Tibial nerve (tissue), 4 donors: ENCODE measurements at places on chromosomes 6 and 20.

DNA sequence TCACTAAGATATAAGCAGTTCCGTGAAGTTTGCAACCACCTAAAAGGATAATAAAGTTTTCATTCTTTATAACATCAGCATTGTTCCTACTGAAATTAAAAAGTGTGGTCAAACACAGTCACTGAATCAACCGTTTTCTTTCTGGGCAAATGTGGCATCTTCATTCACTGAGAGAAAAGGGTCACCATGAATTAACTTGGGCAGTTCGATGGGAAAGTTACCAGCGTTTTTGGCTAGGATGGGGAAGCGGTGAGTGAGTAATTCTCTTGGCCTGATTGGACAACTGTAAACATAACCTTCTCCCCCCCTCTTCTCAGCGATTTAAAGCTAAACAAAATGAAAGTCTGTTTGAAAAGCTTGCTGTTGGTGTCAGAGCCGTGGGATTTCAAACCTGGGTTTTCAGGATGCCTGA lies 181.8 kb downstream of the SASH1 start:
- no peak for DNase-seq

- DNase-seq: no peak
Observed at GRCh38 chr6:118739696-118740353, 88.4 kb upstream of the CEP85L start.

GRCh38 chr20:57200882-57201695 lies 65.4 kb downstream of the BMP7 start:
- no peak for DNase-seq

- DNase-seq: no peak
Observed at GRCh38 chr20:57503035-57503658, 21.8 kb downstream of the CTCFL start.

GRCh38 chr20:934186-934840 lies 18.2 kb upstream of the ANGPT4 start:
- DNase-seq: no peak

- no peak for DNase-seq
Observed at GRCh38 chr6:154257067-154257466, 99.5 kb downstream of the IPCEF1 start.

GRCh38 chr20:3658019-3658715 lies 5.0 kb downstream of the GFRA4 start:
- DNase-seq: no peak

DNA sequence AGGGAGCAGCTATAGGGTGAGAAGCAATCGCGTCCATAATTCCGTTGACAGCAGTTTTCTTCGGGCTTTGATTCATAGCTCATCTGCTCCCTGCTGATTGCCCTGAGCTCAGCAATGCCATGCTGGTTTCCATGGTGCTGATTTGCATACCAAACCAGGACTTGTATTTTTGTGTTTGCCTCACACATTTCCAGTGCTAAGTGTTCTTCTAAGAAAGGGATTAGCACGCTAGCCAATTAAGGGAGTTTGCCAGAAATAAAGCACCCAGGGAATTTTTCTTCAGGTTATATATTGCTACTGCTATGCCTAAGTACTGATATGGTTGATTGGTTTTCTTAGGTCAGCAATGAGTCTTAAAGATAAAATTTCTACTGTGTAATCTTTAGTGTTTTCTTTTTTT lies 177.6 kb downstream of the PLCB1 start:
- no peak for DNase-seq

- no peak for DNase-seq
Observed at GRCh38 chr20:63775096-63775978, 35.8 kb downstream of the SLC2A4RG start.

DNA sequence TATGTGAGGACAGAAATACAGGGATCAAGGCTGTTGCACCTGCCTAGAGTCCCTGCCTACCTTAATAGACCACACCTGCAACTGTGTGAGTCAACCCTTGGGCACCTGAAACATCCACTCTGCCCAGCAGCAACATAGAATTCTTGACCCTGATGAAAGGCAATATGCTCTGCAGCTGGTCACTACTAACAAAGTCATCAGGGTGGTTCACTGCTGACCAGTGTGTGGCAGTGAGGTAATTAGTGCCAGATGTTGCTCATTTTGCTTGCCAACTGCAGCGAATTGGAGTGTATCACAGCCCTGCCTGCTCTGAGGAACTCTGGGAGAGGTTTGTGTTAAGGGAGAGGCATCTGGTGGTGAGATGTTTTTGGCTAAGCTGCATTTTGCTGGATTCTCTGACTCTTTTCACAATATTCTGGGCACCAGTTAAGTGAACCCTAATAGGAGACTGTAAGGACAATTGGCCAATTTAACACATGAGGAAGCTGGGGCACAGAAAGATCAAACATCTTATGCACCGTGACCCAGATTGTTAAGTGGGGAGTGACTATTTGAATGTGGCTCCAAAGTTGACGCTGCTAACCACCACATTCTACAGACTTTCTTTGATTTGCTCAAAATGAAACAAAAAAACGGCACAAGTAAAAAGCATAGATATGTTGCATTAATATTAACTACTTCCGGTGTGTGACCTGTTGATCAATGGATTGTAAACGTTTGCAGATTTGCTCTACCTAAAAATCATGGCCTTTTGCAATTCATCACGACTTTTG lies 61.9 kb upstream of the OPRM1 start:
- DNase-seq: peak; percentile 13

DNA sequence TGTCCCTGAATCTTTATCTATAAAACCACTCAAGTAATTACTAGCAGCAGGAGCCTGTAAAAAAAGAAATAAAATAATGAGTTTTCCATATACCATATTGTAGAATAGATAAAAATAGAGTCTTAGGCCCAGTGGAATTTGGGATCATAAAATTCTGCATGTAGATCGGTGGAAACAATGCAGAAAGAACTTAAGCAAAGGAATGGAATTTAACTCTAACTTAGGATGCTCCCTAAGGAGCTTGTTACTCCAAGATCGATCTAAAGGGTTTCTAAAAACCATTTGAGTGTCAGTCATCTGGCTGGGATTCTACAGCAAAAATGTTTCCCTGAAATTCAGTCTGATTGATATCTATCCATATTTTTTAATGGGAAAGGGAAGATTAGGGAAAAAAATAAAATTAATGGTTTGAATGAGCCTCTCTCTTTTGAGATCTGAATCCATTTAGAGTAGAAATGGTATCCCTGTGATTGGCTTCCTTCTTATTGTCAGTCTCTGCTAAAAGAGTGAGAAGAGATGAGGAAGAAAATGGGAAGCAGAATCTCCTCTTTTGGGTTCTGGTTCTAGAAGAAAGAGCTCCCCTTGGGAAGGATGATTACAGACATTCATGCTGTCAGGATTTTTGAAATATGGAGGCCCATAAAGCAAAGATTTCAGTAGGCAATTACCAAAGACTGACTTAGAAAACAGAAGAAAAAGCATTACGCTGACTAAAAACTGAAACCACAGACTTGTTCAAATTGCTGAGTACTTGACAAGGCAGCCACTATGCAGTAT lies 564.3 kb upstream of the MARCKS start:
- no peak for DNase-seq

DNA sequence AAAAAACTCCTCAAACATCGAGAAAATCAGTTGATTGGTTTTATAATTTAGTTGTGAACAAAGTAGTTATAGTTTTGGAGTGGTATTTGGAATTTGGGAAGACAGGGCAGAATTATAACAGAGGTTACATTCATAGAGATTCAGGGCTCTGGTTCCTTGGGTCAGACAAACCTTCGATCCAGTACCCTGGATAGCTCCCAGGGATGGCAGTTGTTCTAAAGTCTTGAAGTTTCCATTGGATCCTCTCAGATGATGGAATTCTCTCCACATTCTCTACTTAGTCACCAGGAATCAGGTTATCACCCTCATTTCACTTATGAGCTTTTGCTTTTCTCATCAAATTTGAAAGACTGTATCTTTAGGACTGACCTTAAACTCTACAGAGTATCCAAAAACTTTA lies 285.1 kb downstream of the CENPW start:
- no peak for DNase-seq

GRCh38 chr6:170153436-170154319 lies 137.2 kb downstream of the DLL1 start:
- DNase-seq: no peak

DNA sequence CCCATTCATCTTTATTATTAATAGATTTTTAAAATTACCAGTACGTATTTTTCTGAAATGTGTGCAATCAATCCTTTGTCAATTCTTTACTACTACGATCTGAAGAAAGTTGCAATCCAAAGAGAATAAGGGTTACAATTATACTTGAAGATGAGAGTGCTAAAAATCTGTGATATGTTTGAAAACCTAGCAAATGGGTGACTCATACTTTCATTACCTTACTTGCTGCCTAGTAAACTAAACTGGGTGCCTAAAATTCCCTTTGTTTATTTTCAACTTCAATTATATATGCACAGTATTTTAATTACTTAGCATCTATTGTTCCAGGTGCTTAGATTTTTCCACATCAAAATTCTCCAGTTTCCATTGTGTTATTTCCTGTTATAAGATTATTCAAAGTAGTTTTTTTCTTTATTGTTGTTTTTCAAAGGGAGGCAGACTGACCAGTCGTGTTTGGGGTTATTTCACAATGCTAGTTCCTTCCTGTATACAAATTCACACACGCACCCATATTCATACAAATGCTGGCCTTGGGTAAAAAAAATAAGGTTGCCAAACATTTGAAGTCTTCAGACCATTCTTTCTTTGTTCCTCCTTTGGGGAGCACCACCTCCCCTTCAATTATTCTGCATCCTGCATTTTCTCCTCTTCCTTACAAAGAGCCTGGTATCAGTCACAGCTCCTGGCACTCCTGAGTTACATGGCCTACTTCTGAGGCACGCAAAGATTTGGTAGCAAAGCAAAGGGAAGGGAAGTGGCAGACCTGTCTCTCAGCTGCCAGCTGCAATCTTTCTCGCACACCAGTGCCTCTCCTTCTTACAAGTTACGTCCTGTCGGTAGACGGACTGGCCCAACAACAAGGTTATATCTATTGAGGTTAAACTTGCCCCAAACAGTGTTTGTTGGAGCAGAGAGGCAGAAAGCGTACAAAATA lies 16.2 kb upstream of the FAM135A start:
- no peak for DNase-seq

GRCh38 chr6:139549561-139550070 lies 175.2 kb upstream of the CITED2 start:
- DNase-seq: no peak

DNA sequence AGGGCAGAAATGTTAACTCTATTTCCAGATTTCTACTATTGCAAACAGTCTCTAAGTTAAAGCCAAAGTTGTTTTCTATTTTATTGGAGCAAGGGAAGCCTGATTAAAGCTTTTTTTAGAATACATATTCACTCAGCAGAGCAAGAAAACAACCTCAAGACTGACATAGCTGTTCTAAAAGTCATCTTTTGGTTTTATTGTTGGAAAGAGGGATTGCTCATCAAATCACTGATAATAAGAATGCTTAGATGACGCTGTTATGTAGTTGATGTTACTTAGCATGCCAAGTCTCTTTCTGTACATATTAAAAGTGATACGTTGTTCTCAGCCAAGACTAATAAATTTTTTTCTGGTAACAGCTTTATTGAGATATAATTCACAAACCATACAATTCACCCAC lies 172.6 kb upstream of the LAMA2 start:
- DNase-seq: no peak

- no peak for DNase-seq
Observed at GRCh38 chr6:95614094-95614493, 36.8 kb downstream of the MANEA start.

GRCh38 chr20:51759769-51760510 lies 8.2 kb downstream of the ATP9A start:
- no peak for DNase-seq
